ENCODE measurements at places on chromosomes 7 and 10.

GRCh38 chr10:10327934-10328333 is 689.7 kb upstream of the CELF2 start:
- no peak for DNase-seq

- no peak for DNase-seq
These were observed 12.3 kb downstream of the ERCC6 start for GRCh38 chr10:49526619-49527018.

DNA sequence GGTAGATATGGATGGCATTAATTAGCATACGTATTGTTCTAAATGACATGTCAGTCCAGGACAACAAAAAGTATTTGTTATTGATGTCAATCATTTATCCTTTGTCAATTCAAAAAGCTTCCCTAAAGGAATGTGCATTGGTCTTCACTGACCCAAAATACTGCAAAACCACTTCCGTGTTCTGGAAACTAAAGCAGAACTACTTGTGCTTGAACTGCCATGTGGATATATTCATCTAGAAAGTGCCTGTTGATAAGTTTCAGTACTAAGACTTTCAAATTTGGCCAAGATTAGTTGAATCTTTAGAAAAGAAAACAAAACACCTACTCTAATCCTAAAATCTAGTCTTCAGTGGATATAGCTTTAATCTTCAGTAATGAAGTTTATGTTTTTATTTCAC is 242.1 kb upstream of the PPP1R3A start:
- DNase-seq: no peak

DNA sequence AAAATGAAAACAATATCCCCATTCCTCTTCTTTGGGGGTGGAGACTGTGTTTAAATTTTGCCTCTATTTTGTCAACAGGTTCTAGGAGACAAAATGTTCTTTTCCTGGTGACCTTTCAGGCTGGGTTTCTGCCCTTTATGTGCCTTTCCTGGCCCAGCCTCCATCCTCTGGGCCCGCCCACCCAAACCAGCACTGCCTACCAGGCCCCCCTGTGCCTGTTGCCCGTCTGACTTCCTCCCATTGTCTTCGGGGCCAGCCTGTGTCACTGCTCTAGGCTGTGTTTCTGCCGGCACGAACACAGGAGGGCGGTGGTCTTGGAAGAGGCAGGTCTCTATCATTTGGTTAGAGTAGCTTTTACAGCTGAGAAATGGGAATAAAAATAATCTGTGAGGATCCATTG is 13.9 kb downstream of the TSPAN14 start:
- no peak for DNase-seq

DNA sequence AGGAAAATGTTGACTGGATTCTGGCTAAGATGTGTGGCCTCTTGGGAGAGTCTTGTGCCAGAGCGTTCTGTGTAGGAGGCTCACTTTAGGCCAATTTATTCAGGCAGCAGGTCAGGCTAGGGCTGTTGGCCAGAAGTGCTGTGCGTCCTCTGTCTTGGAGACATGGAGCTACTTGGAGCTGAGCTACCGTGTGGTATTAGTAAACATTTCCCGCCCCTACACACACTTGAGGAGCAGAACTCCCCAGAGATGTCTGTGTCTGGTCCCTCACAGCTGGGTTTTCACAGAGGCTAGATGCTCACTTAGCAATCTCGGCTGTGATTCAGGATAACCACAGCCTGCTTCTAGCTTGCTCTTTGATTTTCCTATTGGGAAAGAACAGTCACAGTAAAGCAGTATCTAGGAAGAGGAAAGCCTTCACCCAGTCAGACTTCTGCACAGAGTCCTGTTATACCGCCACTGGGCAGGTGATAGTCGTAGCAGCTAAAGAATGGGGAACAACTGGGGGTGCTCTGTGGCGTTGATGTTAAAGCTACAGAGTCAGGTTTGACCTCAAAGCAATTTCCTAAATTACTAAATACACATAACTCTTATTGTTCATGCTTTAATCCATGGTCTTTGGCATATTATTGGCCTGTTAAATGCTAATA is 86.7 kb downstream of the MDFIC start:
- no peak for DNase-seq

- DNase-seq: no peak
These were observed 25.6 kb upstream of the CD36 start for GRCh38 chr7:80612880-80613279.

All from T-helper 1 cell (primary cell).